Epithelial cell of alveolus of lung (primary cell): ENCODE measurements at places on chromosomes 3 and 15. TPM values are rescaled to one million over a fixed set of nuclear protein-coding genes. Genes with fewer than 3 reads are reported as not detected.

RAP2B gene
- total RNA-seq: 9.1 and 18.2 TPM in 2 replicates

SOX2 gene
- under 0.01 TPM in 1 of 2 replicates, not detected in the other for total RNA-seq

TMEM158 gene
- 25.3 and 153 TPM in 2 replicates for total RNA-seq

CPLX3 gene
- total RNA-seq: 0.48 TPM in 1 of 2 replicates, not detected in the other

CADM2 gene
- total RNA-seq: under 0.01 and 0.16 TPM in 2 replicates

UBAP1L gene
- 0.26 and 2.5 TPM in 2 replicates for total RNA-seq

CP gene
- total RNA-seq: 1.0 and 1.8 TPM in 2 replicates

TRIM71 gene
- total RNA-seq: under 0.01 TPM in 1 of 2 replicates, not detected in the other

PTH1R gene
- total RNA-seq: 1.4 and 27.5 TPM in 2 replicates

CHRFAM7A gene
- total RNA-seq: 0.56 TPM in 1 of 2 replicates, not detected in the other

ISLR2 gene
- 4.4 TPM in 1 of 2 replicates, not detected in the other for total RNA-seq

A4GNT gene
- not detected in 2 replicates for total RNA-seq

SLC22A14 gene
- 0.40 TPM in 1 of 2 replicates, not detected in the other for total RNA-seq

P2RY14 gene
- total RNA-seq: not detected in 2 replicates

TERC gene
- total RNA-seq: 234 and 424 TPM in 2 replicates

MCCC1 gene
- 10.1 and 17.8 TPM in 2 replicates for total RNA-seq

RETNLB gene
- not detected in 2 replicates for total RNA-seq

LRRIQ4 gene
- total RNA-seq: not detected in 2 replicates

SCAANT1 gene
- not detected in 2 replicates for total RNA-seq

CCR3 gene
- total RNA-seq: not detected in 2 replicates

SKIC8 gene
- total RNA-seq: 42.1 and 53.5 TPM in 2 replicates

CAPN3 gene
- 0.26 and 2.2 TPM in 2 replicates for total RNA-seq

SPINK8 gene
- not detected in 2 replicates for total RNA-seq

DPPA2 gene
- total RNA-seq: not detected in 2 replicates

CFAP92 gene
- total RNA-seq: 0.40 and 1.3 TPM in 2 replicates

DUOXA2 gene
- total RNA-seq: under 0.01 TPM in 1 of 2 replicates, not detected in the other

GOLGA8G gene
- total RNA-seq: not detected in 2 replicates

CPA3 gene
- not detected in 2 replicates for total RNA-seq

MINAR1 gene
- 1.2 and 3.2 TPM in 2 replicates for total RNA-seq

MGLL gene
- 8.5 and 54.0 TPM in 2 replicates for total RNA-seq

C15orf62 gene
- total RNA-seq: not detected in 2 replicates

FRG2C gene
- total RNA-seq: not detected in 2 replicates

NLGN1 gene
- total RNA-seq: 1.4 and 2.5 TPM in 2 replicates

AMIGO3 gene
- 0.24 and 1.6 TPM in 2 replicates for total RNA-seq

TIMMDC1 gene
- 47.4 and 51.6 TPM in 2 replicates for total RNA-seq

SAMMSON gene
- 1.5 TPM in 1 of 2 replicates, not detected in the other for total RNA-seq

ZPLD1 gene
- 0.26 TPM in 1 of 2 replicates, not detected in the other for total RNA-seq

SNTN gene
- not detected in 2 replicates for total RNA-seq

ZNF385D gene
- 0.40 and 0.78 TPM in 2 replicates for total RNA-seq

PLIN1 gene
- total RNA-seq: 0.13 and 0.72 TPM in 2 replicates

MEIS2 gene
- total RNA-seq: 9.6 and 30.7 TPM in 2 replicates

HESX1 gene
- 0.72 TPM in 1 of 2 replicates, not detected in the other for total RNA-seq

CLEC3B gene
- total RNA-seq: 0.52 and 1.7 TPM in 2 replicates

AQP9 gene
- not detected in 2 replicates for total RNA-seq

ZNF620 gene
- 0.39 and 2.6 TPM in 2 replicates for total RNA-seq

TMEM44 gene
- total RNA-seq: 5.1 and 15.0 TPM in 2 replicates

FAM43A gene
- 15.5 and 27.0 TPM in 2 replicates for total RNA-seq

BFSP2 gene
- not detected in 2 replicates for total RNA-seq

ANKUB1 gene
- total RNA-seq: not detected in 2 replicates

YEATS2 gene
- total RNA-seq: 25.1 and 33.2 TPM in 2 replicates

ZNF501 gene
- total RNA-seq: 4.7 and 11.4 TPM in 2 replicates

GOLGA8H gene
- not detected in 2 replicates for total RNA-seq

CCR9 gene
- not detected in 2 replicates for total RNA-seq

LSAMP gene
- total RNA-seq: 1.6 and 16.1 TPM in 2 replicates

DAZL gene
- not detected in 2 replicates for total RNA-seq
